Stimulated activated CD8-positive, alpha-beta memory T cell treated with anti-CD3 and anti-CD28 coated beads, Interleukin-7, amount 100 ng/mL, for 24 hours (primary cell): ENCODE measurements at places on chromosomes 3 and 15.

GRCh38 chr15:59401824-59402569 lies 29.3 kb upstream of the MYO1E start:
- no peak for DNase-seq

- DNase-seq: no peak
Measured at GRCh38 chr15:57158589-57158988, 217.7 kb upstream of the CGNL1 start.

- no peak for DNase-seq
Measured at GRCh38 chr3:78642226-78643035, 1125.4 kb downstream of the ROBO1 start.

DNA sequence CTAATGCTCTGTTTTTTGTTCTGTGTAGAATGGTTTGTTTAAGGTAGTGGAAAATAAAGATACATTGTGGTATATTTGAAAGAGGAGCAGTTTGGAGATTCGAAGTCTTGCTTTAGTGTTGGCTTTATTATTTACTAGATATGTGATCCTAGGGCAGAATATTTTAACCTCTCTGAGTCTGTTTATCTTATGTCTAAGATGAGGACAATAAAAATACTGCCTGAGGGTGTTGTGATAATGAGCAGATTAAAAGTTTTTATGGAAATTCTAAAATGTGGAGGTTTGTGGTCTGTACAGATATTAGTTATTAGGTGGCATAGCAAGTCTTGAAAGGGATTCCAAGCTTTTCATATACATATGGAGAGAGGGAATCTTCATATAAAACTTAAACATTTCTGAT lies 15.0 kb downstream of the TCF12 start:
- DNase-seq: no peak

DNA sequence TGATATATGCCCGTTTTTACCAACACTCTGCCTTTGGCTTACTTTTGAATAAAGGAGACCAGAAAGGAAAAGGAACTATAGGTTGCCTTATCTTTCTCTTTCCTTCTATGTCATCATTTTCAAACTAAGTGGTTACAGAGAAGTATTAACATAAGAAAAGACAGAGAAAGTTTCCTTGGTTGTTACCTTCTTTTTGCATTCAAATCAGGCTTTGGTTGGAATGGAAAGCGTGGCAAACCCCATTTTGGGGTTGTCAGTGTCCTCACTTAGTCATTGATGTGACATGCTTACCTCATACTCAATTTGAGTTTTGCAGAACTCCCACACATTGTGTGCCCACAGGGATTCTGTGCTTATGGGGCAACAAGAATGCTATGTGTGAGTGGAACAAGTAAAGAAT lies 3.7 kb upstream of the THRB start:
- DNase-seq: no peak

DNA sequence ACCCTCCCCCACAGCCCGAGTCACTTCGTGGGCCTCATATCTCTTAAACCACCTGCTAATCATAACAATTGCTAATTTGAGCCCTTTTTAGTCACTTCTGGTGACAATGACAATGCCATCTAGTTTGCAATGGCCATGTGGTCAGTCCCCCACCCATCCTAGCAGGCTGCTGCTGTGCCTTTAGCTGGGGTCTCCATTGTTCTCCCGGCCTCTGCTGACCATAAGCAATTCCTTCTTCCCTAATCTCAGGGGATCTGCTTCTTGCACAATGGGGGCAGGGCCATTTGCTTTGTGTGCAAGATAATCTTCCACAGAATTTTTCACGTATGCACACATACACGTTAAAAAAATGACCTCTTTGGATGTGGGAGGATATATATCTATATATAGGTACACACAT lies 406.1 kb upstream of the ONECUT1 start:
- DNase-seq: no peak

- DNase-seq: no peak
Measured at GRCh38 chr3:125069452-125069851, 13.7 kb upstream of the HEG1 start.

DNA sequence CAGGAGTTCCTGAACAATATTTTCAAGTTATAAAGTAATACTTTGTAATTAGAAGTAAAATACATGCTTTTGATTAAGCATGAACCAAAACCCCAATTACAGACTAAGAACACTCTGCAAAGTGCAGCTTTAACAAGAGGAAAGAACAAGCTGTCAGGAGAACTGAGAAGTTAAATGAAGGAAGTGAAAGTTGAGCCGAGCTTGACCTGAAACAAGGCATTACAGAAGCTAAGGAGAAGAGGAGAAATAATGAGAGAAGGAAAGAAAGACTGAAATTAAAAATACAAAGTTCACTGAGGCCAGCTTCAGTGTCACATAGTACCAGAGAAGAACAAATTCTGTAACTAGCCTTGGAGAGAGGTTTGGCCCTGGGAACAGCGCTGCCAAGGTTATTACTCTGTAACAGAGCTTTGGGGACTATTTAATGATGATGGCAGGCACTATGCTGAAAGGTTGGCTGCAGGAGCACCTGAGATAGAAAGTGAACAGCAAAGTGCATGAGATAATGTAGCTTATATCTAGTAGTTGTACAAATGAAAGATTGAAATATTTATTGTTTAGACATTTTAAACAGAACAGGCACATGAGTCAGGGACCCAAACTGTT lies 241.9 kb upstream of the PEX5L start:
- no peak for DNase-seq

- DNase-seq: no peak
Measured at GRCh38 chr15:68554721-68555678, 23.8 kb upstream of the CORO2B start.

GRCh38 chr3:14490831-14491230 lies 49.3 kb downstream of the GRIP2 start:
- no peak for DNase-seq

GRCh38 chr15:81534124-81534523 lies 160.1 kb upstream of the TMC3 start:
- DNase-seq: no peak

- no peak for DNase-seq
Measured at GRCh38 chr3:22296601-22297000, 545.6 kb upstream of the ZNF385D start.

GRCh38 chr15:76235186-76235826 lies 76.0 kb downstream of the ETFA start:
- no peak for DNase-seq

DNA sequence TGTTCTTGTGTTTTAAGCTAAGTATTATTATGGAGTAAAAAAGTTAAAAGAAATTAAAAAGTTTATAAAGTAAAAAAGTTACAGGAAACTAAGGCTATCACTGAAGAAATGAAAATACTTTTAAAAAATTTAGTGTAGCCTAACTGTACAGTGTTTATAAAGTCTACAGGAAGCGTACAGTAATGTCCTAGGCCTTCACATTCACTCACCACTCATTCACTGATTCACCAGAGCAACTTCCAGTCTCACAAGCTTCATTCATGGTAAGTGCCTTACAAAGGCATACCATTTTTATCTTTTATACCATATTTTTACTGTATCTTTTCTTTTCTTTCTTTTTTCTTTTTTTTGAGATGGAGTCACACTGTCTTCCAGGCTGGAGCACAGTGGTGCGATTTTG lies 40.7 kb upstream of the SCN5A start:
- DNase-seq: no peak

DNA sequence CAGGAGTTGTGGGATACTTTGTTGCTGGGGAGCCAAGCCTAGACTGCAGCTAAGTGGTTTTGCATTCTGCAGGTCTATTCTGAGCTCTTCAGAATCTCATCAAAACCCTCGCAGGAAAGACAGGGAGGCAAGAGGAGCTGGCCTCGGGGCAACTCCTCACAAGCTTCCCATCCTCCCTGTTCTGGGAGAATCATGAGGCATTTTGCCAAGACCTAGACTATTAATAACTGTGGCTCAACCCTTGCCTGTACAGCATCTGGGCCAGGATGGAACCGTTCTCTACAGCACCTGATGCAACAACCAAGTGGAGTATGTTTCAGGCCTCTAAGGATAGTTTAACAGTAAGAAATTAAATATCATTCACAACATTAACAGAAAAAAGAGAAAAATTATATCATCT lies 20.2 kb upstream of the SLC6A20 start:
- DNase-seq: no peak

- DNase-seq: no peak
Measured at GRCh38 chr3:30539206-30539605, 67.2 kb upstream of the TGFBR2 start.

DNA sequence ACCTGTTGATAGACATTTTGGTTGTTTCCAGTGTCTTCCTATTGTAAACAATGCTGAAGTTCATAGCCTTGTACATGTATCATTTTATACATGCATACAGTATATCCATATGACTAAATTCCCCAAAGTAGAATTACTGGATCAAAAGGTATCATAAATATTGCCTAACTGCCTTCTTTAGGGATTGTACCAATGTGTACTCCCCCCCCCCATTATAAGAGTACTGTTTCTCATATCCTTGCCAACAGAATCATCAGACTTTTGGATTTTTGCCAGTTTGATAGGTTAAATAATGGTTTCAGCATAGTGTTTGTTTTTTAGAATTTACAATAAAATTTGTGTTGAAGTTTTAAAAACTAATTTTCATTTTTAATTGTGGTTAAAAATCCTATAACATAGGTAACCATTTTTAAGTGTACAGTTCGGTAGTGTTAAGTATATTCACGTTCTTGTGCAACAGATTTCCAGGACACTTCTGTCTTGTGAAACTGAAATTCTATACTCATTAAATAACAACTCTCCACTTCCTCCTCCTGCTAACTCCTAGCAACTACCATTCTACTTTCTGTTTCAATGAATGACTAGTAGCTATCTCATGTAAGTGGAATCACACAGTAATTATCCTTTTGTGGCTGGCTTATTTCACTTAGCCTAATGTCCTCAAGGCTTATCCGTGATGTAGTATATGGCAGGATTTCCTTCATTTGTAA lies 30.8 kb upstream of the MAP3K13 start:
- no peak for DNase-seq

DNA sequence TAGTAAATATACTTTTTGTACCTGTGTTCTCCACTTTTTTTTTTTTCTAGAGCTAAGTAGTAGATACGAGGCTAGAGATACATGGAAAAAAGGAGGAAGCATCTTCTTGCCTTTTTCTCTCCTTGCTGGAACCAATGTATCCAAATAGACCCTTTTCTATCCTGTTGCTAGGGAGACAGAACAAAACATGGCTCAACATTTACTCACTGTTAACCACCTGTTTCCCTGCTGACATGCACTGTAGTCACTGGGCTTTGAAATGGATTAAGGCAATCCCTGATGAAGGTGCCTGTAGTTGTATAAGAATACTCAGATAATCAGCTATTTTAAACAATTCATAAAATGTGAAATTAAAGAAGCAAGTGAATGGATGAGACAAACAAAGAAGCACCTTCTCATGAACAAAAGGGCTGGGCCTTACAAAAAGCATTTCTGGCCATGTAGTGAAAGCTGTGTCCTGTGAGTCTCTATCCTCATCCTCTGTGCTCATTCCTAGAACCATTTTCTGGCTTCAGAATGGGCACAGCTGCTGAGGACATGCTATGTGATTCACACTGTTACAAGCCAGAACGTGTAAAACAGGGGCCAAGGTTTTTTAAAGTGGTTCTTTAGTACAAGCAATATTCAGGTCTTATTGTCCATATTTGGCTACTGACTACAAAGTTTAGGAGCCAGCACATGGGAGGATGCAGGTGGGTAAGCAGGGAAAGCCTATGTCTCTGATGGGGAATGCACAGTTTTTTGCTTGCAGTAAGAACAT lies 100.4 kb upstream of the NDN start:
- DNase-seq: no peak

DNA sequence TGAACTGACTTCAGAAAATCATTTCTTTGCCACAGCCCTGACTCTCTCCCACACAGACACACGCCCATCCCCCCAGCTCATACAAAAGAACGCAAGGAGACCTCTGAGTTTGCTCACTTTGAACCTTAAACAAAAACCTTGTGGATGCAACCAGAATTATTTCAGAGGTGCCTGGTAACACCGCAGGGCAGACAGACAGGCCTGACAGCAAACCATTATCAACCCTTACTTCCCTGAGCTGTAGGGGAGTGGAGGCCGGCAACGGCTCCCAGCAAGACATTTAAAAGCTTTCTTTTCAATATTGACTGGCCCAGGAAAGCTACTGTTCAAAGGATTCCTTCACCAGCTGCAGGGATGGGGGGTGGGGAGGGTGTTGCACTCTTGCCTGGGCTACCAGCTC lies 2.0 kb upstream of the EFCC1 start:
- DNase-seq: no peak

DNA sequence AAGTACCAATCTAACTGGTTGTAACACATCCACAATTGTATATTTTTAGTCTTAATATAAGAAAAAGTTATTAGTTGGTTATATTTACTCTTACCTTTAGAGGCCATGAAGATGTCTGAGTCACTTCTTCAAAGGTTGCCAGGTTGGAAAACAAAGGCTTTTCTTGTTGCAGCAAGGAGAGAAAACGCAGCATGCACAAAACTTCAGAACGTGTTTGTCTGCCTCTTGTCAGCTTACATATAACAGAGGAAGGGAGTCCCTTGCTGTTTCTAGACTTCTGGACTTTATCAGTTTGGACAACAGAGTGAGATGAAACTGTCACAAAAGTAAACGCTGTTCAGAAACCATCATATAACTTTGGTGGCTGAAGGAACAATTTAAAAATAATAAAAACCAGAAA lies at the start of gene PLSCR5:
PLSCR5 (minus strand) TSS at position 241 of the 400 bp plus-strand sequence; CDS start at position 107, 134 bp downstream.
- DNase-seq: no peak

DNA sequence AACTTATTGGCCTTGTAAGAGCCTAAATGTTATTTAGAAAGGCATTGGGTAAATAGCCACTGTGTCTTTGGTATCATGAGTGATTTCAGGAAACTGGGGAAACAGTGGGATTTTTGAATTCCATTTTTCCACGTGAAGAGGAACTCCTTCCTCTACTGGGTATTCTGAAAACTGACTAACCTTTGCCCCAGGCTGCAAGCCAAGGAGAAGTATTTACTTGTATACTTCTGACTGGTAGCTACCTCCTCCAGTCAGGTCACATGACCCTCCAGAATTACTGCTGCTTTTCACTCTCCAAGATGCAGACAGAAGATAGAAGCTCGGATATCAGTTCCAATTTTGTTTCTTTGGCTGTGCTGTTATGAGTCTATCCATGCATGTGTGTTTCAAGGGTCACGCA lies 50.9 kb upstream of the MAP3K13 start:
- DNase-seq: no peak

DNA sequence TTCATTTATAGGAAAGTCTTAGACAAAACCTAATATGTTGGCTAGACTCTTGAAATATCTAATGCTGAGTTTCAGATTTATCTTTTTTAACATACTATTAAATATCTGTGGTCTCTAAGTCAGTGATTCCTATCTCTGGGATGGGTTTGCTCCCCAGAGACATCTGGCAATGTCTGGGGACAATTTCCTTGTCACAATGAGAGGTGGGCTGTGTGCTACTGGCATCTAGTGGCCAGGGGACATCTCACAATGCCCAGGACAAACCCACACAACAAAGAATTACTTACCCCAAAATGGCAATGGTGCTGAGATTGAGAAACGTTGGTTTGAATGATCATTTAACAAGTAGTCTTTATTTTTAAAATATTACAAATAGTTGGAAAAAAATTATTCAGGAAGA lies 602.1 kb downstream of the MAGI1 start:
- no peak for DNase-seq
